Daoy (cell line): ENCODE measurements at places on chromosomes 1 and 21. TPM values are rescaled to one million over a fixed set of nuclear protein-coding genes. Genes with fewer than 3 reads are reported as not detected.

Gene LCE6A
- not detected in 2 replicates for total RNA-seq

Gene PLEKHA6
- total RNA-seq, result 0.29 and 0.83 TPM in 2 replicates

Gene DHX9
- 190 and 197 TPM in 2 replicates for total RNA-seq

Gene KCNN3
- total RNA-seq, result 9.1 and 16.8 TPM in 2 replicates

DNA sequence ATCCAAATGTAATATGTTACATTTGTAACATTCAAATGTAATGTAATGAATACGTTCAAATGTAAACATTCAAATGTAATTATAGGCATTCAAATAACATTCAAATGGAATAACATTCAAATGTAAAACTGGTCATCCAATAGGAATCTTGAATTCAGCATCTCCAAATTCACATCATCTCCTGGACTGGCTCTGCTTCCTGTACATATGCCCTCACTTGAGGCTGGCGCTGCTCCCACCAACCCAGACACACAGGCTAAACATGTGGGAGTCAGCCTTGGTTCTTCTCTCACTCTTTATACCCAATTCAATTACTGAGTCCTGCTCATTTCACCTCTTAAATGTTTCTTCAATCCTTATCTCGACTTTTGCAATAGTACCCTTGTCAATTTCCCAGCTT is 6.9 kb downstream of the EBNA1BP2 start:
- no peak for DNase-seq

- DNase-seq, result no peak
Observed at GRCh38 chr1:231266811-231267322, 25.9 kb downstream of the GNPAT start.

GRCh38 chr1:53051676-53052075 is 10.3 kb upstream of the PODN start:
- DNase-seq, result no peak

GRCh38 chr1:204473400-204473965 is 21.1 kb downstream of the PIK3C2B start:
- no peak for DNase-seq

GRCh38 chr21:41170442-41170841 is 2.5 kb downstream of the BACE2 start:
- DNase-seq, result peak; percentile 78

DNA sequence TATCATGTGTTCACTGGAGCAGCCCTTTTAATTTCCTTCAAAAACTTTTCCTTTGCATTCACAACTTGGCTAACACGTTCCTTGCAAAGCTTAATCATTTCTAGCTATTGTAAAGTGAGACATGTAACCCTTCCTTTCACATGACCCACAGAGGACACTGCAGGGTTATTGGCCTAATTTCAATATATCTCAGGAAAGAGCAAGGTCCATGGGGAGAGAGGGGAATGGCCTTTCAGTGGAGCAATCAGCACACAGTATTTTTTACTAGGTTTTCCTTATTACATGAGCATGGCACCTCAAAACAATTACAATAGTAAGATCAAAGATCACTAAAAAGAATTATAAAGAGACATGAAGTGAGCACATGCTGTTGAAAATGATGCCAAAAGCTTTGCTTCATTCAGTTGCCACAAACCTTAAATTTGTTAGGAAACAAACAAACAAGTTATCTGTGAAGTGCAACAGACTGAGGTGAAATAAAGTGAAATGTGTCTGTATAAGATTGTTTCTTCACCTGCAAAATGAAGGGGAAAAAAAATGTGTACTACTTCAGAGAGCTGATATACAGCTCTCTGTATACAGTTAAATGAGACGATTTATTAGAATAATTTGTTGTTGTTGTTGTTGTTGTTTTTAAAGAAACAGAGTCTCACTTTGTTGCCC is 61.5 kb downstream of the EIF4G3 start:
- DNase-seq, result no peak

DNA sequence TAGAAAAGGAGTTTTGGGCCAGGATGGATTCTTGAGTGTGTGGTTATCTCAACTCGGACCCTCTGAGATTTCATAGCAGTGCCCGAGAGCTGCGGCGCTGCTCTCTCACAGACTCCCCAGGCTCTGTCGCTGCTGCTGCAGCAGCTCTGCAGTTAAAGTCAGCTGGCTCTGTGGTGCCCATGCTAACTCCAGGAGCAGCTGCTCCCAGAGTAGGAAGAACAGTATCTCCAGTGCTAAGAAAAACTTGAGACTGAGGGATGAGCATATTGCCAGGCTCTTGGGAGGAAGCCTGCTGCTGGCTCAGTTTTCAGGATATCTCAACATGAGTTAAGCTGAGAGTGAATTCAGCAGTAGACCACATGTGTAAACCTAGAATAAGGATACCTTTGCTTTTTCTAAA is 4.5 kb downstream of the LCE2D start:
- DNase-seq, result no peak

- no peak for DNase-seq
Observed at GRCh38 chr1:187817782-187818181, 989.0 kb downstream of the PLA2G4A start.

- DNase-seq, result peak; percentile 50
Observed at GRCh38 chr1:935751-936231, 12.1 kb downstream of the SAMD11 start.

- DNase-seq, result no peak
Observed at GRCh38 chr1:60470246-60470645, 396.7 kb upstream of the C1orf87 start.

DNA sequence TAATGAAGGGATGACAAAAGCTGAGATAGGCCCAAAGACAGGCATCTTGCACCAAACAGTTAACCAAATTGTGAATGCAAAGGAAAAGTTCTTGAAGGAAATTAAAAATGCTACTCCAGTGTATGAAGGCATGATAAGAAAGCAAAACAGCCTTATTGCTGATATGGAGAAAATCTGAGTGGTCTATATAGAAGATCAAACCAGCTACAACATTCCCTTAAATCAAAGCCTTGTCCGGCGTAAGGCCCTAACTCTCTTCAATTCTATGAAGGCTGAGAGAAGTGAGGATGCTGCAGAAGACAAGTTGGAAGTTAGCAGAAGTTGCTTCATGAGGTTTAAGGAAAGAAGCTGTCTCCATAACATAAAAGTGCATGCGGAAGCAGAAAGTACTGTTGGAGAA is 4.3 kb upstream of the ANGEL2 start:
- no peak for DNase-seq
